SK-N-MC (cell line): ENCODE measurements at places on chromosomes 16 and 17.

DNA sequence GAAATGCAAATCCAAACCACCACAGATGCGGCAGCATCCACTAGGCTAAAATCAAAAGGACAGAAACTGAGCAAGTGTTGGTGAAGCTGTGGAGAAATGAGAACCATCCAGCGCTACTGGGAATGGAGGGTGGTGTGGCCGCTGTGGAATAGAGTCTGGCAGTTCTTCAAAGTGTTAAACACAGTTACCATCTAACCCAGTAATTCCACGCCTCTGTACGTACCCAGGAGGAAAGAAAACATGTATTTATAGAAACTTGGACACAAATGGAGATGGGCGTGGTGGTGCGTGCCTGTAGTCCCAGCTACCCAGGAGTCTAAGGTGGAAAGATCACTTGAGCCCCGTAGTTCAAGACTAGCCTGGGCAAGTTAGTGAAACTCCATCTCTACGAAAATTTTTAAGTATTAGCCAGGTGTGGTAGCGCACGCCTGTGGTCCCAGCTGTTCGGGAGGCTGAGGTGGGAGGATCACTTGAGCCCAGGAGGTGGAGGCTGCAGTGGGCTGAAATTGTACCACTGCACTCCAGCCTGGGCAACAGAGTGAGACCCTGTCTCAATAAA, 11.6 kb downstream of the SLC25A10 start:
- DNase-seq, result no peak

GRCh38 chr17:728911-729310, 3.5 kb upstream of the TLCD3A start:
- DNase-seq, result no peak

- DNase-seq, result no peak
These were observed 16.5 kb upstream of the ADGRG3 start for GRCh38 chr16:57651344-57652333.

DNA sequence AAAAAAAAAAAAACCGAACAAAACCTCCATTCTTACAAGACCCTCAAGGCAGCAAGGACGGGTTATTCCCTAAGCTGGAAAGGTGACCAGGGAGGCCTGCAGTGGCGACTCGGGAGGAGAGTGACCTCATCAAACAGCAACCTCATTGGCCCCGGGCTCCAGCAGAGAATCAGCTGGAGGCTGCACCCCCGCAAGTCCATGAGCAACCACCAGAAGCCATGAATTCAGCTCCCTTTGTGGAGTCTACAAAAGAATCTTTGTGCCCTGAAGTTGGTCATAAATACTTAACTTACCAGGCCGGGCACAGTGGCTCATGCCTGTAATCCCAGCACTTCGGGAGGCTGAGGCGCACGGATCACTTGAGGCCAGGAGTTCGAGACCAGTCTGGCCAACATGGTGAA, 80.9 kb upstream of the CREBBP start:
- DNase-seq, result no peak

DNA sequence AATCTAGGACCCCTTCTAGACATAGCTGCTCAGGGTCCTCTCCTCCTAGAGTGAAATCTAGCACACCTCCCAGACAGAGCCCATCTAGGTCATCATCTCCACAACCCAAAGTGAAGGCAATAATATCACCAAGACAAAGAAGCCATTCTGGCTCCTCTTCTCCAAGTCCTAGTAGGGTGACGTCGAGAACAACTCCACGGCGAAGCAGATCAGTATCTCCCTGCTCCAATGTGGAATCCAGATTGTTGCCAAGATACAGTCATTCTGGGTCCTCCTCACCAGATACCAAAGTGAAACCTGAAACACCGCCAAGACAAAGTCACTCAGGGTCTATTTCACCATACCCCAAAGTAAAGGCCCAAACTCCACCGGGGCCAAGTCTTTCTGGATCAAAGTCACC, 10.7 kb downstream of the SRRM2 start:
- DNase-seq, result no peak

- DNase-seq, result no peak
These were observed 25.8 kb downstream of the ADCY9 start for GRCh38 chr16:4090351-4090851.

GRCh38 chr17:64084086-64084939, 45.6 kb downstream of the ERN1 start:
- no peak for DNase-seq

DNA sequence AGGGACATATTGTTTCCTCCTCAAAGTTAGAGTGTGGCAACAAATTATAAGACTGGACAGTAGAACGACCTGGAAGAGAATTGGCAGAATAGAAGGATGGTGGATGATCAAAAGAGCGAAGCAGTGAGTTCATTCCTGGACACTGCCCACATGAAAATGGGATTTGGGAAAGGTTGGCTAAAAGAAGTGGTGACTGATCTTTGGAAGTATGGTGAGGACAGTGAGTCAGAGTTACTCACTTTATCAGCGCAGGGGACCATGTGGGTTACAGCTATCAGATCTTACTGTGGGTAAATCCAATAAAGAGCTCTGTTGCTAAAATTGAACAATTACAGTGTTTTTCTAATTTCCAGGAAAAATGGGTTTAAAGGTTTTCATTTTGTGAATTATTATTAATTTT, 2.7 kb upstream of the TANC2 start:
- DNase-seq, result no peak
